ENCODE measurements at places on chromosomes 12 and 14. TPM values are rescaled to one million over a fixed set of nuclear protein-coding genes. Genes with fewer than 3 reads are reported as not detected.

DNA sequence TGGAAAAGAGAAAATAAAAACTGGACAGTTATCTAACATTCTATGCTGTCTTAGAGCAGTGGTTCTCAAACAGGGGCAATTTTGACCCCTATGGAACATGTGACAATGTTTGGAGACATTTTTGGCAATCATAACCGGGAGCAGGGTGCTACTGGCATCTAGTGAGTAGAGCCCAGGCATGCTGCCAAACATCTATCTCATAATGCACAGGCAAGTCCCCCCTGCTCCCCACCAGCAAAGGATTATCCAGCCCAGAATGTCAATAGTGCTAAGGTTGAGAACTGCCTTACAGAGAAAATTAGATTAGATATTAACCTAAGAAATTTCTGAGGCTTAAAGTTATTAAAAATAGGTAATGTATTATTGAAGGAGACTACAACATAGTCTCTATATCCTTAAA, 22.9 kb upstream of the CATSPERB start:
- no peak overlapping the region for H3K4me3 ChIP-seq
- no peaks in the 10 kb centered on the region for H3K36me3 ChIP-seq
- H3K27me3 ChIP-seq, result no peaks in the 10 kb centered on the region

- DNase-seq, result peak; percentile 52
- peaks cover 4% of the 10 kb centered on the region for H3K4me1 ChIP-seq
- peak overlapping the region; percentile 12 for H3K27ac ChIP-seq
- H3K36me3 ChIP-seq, result peaks cover 22% of the 10 kb centered on the region
- no peak overlapping the region for H3K4me3 ChIP-seq
- no peaks in the 10 kb centered on the region for H3K27me3 ChIP-seq
These were observed 1.9 kb upstream of the LLPH start for GRCh38 chr12:66132408-66132807.

DNA sequence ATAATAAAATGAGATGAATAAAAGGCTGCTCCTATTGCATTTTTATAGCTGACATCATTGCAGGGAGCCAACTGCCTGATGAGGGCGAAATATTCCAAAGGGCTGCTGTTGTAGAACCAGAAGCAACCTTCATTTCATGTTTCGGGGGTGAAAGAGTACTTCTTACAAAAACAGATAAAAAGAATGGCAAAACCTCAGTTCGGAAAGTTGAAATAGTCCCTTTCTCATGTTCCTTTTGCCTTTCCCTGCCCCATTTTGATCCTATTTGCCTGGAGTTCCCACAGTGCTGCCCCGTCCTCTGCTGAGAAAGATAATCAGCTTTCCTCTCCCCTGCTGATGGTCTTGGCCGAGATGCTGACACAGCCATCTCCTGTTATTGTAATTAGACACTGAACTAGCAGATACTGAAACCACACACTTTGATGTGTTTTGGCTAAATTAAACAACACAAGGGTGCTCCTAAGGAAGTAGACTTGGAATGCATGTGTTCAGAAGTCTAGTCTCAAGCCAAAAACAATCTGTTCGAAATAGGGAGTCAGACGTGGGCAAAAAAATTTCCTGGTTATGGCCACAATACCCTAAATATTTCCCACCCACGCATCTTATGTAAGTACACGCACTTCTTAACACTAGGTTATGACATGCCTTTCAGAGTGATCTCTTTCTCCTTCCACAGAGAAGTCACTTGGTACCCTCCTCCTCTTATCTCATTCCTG, 117.2 kb downstream of the PPM1H start:
- peaks cover 3% of the 10 kb centered on the region for H3K4me1 ChIP-seq
- H3K27me3 ChIP-seq, result no peaks in the 10 kb centered on the region
- no peak overlapping the region for H3K4me3 ChIP-seq
- no peaks in the 10 kb centered on the region for H3K36me3 ChIP-seq
- no peak for DNase-seq

The NKX2-1 gene
- polyA plus RNA-seq, result not detected

DNA sequence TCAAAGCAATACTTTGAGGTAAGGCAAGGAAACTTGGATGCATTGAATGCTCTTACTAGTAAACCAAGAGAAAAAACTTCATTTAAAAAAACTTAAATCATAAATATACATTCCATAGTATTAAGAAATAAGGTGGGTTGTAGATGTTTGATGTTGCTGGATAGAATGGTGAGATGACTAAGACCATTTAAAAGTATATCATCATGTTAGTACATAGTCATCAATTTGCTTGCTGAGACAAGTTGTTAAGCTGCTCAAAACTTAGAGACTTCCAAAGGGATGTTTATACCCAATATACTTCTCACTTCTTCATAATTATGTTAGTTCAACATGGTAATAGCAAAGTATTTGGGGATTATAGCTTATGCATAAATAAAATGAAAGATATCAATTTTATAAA, 675.5 kb upstream of the MGAT4C start:
- DNase-seq, result no peak
- H3K4me3 ChIP-seq, result no peak overlapping the region
- H3K27me3 ChIP-seq, result no peaks in the 10 kb centered on the region
- no peaks in the 10 kb centered on the region for H3K4me1 ChIP-seq
- no peak overlapping the region for H3K27ac ChIP-seq

The TMEM52B gene
- polyA plus RNA-seq, result 1.3 TPM

The IFT43 gene
- polyA plus RNA-seq, result 44.8 TPM

GRCh38 chr12:121190523-121191031, 19.4 kb upstream of the P2RX4 start:
- no peaks in the 10 kb centered on the region for H3K4me1 ChIP-seq
- H3K27me3 ChIP-seq, result no peaks in the 10 kb centered on the region
- no peak overlapping the region for H3K27ac ChIP-seq
- no peak overlapping the region for H3K4me3 ChIP-seq
- H3K36me3 ChIP-seq, result no peaks in the 10 kb centered on the region

- no peaks in the 10 kb centered on the region for H3K36me3 ChIP-seq
- H3K4me1 ChIP-seq, result no peaks in the 10 kb centered on the region
- DNase-seq, result no peak
- H3K27ac ChIP-seq, result no peak overlapping the region
- no peak overlapping the region for H3K4me3 ChIP-seq
These were observed 268.3 kb downstream of the TMTC2 start for GRCh38 chr12:82955043-82955442.

GRCh38 chr14:99387880-99388279, 92.8 kb downstream of the SETD3 start:
- H3K4me1 ChIP-seq, result peaks cover 4% of the 10 kb centered on the region
- H3K4me3 ChIP-seq, result no peak overlapping the region
- no peaks in the 10 kb centered on the region for H3K27me3 ChIP-seq
- no peak for DNase-seq
- H3K27ac ChIP-seq, result no peak overlapping the region

DNA sequence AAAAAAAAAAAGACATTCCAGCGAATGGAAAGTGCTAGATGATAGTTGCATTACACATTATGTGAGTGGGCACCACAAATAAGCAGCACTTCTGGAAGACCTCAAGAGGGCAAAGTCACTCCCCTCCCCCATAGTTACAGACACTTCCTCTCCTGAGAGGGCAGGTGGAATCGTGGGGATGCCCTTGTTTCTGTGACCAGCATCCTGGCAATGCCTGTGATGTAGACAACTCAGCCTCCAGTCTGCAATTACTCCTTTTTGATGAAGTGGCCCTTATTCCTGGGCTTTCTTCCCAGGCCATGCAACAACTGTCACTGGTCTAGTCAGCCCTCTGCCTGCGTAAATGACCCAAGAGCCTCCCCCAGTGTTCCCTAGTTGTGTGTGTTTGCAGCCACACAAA, 104.8 kb downstream of the VRK1 start:
- H3K4me1 ChIP-seq, result no peaks in the 10 kb centered on the region
- DNase-seq, result no peak
- no peak overlapping the region for H3K4me3 ChIP-seq
- no peaks in the 10 kb centered on the region for H3K36me3 ChIP-seq
- no peak overlapping the region for H3K27ac ChIP-seq

GRCh38 chr12:49304161-49304560, 9.2 kb downstream of the PRPH start:
- H3K4me3 ChIP-seq, result no peak overlapping the region
- no peaks in the 10 kb centered on the region for H3K36me3 ChIP-seq
- no peak for DNase-seq
- H3K27me3 ChIP-seq, result peaks cover 26% of the 10 kb centered on the region
- no peaks in the 10 kb centered on the region for H3K4me1 ChIP-seq

The SMCO2 gene
- polyA plus RNA-seq, result 0.25 TPM

DNA sequence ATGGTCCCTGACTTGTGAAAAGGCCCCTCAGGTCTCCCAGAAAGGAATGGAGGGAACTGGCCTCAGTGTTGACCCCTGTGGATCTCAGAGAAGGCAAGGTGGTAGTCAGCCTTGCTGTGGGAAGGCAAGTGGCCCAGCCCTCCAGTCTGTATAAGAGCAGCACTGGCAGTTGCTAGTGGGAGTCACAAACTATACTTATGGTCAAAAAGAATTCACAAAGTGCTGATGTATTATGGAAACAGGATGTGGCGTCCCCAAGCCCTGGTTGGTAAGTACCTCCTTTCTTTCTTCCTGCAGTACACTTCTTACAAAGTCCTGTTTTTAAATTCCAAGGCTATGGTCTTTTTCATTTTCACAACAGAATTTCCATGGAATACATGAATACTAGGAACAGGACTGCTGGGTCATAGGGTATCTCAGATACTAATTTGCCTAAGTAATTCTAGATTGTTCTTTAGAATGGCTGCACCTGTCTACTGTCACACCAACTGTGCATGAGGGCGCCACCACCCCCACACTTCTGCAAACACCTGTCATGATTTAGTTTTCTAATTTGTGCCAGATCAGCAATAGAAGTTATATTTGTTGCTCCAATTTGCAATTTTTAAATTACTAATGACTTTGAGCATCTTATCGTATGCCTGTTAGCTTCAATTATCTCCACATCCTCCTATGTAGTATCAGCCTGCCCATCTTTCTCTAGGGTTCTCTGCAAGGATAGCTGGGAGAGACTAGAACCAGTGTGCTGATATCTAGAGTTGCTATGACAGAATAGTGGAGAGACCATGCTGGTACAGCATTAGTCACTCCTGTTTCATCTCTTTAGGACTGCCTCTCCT, 40.7 kb upstream of the TMEM263 start:
- no peaks in the 10 kb centered on the region for H3K4me1 ChIP-seq
- H3K27me3 ChIP-seq, result no peaks in the 10 kb centered on the region
- no peaks in the 10 kb centered on the region for H3K36me3 ChIP-seq
- no peak overlapping the region for H3K27ac ChIP-seq
- DNase-seq, result no peak

DNA sequence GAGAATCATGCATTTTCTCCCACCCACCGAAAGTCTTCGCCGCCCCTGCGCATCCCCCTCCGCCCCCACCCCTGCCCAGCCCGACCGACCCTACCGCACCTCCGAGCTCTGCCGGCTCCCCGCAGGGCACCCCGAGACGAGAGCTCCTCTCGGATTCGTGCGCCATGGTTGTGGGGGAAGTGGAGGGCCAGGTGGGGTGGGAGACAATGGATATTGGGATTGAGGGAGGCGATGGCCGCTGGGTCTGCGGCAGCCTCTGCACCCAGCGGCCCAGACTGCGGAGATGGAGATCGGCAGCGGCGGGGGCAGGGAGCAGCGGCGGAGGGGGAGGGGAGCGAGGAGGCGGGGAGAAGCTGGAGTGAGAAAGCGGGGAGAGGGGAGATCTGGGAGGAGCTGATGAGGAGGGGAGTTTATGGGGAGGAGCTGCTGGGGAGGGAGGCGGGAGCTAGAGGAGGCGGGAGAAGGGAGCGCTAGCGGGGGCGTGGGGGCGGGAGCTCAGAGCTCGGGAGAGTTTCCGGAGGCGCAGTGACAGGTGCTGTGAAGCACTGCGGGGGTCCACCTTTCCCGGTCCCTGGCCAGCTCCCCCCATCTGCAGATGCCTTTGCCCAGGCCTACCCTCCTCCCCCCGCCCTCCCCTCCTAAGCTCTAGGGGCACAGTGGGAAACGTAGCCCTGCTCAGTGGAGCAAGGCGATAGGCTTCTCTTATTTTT, at the start of gene SALL2:
Gene SALL2, minus strand, starts transcription at position 385 of the 710 bp plus-strand sequence. Its CDS starts 219 bp downstream, at position 166.
- no peaks in the 10 kb centered on the region for H3K27me3 ChIP-seq
- peak within 1 kb of the TSS; percentile 77 for H3K4me3 ChIP-seq
- peaks cover 4% of the 10 kb centered on the region for H3K4me1 ChIP-seq
- no peaks in the 10 kb centered on the region for H3K36me3 ChIP-seq
- H3K27ac ChIP-seq, result no peak within 1 kb of the TSS
- DNase-seq, result peak; percentile 80

DNA sequence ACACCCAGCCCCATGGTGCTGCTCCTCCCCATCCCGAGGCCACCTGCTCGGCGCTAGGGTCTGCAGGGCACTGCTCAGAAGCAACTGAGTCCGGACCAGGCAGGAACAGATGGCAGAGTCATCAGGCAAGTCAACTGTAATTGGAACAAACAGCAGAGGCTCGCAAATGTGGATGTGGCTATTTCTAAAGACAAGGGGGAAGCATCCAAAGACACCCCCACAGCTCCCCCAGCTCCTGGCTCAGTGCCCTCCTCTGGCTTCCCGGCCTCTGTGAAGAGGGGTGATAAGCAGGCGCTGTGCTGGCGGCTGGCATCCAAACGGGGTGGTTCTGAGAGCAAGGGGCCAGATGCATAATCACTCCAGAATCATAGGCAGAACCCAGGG, 125.6 kb downstream of the PIWIL1 start:
- no peak overlapping the region for H3K4me3 ChIP-seq
- DNase-seq, result no peak
- H3K4me1 ChIP-seq, result no peaks in the 10 kb centered on the region
- no peak overlapping the region for H3K27ac ChIP-seq
- H3K36me3 ChIP-seq, result no peaks in the 10 kb centered on the region

DNA sequence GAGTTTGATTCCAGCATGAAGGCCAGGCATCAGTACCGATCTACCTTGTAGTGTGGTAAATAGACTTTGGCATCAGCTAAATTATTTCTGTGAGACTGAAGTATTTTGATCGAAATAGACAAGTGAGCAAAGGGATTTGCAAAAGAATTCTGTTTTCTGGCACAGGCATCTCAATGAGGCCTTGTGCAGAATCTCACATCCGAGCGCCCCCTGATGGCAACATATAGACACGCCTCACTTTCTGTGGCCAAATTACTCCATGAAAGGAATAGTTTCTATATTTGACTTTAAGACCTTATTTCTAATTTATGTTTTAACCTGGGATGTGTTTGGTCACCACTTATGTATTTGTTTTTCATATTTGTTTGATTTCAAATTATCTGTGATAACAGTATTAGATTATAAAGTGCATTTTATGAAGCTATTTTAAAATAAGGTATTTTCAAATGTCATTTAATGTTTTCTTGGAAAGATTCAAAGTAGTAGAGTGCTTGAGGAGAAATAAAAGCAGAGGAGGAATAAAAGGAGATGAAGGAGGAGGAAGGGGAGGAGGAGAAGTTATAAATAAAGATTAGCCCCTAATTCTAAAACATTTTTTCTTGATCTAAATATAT, 731.9 kb downstream of the NRXN3 start:
- H3K27me3 ChIP-seq, result no peaks in the 10 kb centered on the region
- no peaks in the 10 kb centered on the region for H3K36me3 ChIP-seq
- H3K27ac ChIP-seq, result no peak overlapping the region
- DNase-seq, result no peak
- no peaks in the 10 kb centered on the region for H3K4me1 ChIP-seq

GRCh38 chr14:81416194-81416952, 16.2 kb upstream of the STON2 start:
- peak overlapping the region; percentile 7 for H3K27ac ChIP-seq
- no peak overlapping the region for H3K4me3 ChIP-seq
- peak; percentile 18 for DNase-seq
- peaks cover 5% of the 10 kb centered on the region for H3K4me1 ChIP-seq
- no peaks in the 10 kb centered on the region for H3K36me3 ChIP-seq

GRCh38 chr14:56088941-56089340, 29.3 kb upstream of the PELI2 start:
- H3K4me3 ChIP-seq, result no peak overlapping the region
- no peaks in the 10 kb centered on the region for H3K36me3 ChIP-seq
- H3K27ac ChIP-seq, result no peak overlapping the region
- H3K4me1 ChIP-seq, result peaks cover 2% of the 10 kb centered on the region

- no peak overlapping the region for H3K27ac ChIP-seq
- peaks cover 29% of the 10 kb centered on the region for H3K4me1 ChIP-seq
- no peak for DNase-seq
- no peak overlapping the region for H3K4me3 ChIP-seq
- no peaks in the 10 kb centered on the region for H3K27me3 ChIP-seq
These were observed 34.8 kb upstream of the RCOR1 start for GRCh38 chr14:102557434-102558226.

Measured in large intestine (tissue), 12 donors.